ENCODE measurements at places on chromosomes 3 and 15.

GRCh38 chr15:46460431-46461094 lies 825.7 kb downstream of the SQOR start:
- no peak for DNase-seq

DNA sequence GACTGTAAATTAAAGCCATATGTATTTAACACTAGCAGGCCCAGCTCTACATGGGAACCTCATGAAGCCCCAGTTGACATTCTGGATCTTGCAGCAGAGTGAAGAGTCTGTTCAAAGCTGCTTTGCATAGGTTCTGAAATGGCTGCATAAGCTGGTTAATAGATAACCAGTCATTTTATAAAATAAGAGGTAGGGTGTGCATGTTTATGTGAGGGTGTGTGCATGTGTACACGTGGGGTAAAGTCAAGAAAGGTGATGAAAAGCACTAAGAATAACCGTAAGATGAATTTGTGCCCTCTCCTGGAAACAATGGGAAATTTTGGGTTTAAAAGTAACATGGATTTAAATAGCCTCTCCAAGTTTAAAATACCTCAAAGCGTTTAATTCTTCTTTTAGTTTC lies 33.0 kb downstream of the PAQR9 start:
- DNase-seq: no peak

DNA sequence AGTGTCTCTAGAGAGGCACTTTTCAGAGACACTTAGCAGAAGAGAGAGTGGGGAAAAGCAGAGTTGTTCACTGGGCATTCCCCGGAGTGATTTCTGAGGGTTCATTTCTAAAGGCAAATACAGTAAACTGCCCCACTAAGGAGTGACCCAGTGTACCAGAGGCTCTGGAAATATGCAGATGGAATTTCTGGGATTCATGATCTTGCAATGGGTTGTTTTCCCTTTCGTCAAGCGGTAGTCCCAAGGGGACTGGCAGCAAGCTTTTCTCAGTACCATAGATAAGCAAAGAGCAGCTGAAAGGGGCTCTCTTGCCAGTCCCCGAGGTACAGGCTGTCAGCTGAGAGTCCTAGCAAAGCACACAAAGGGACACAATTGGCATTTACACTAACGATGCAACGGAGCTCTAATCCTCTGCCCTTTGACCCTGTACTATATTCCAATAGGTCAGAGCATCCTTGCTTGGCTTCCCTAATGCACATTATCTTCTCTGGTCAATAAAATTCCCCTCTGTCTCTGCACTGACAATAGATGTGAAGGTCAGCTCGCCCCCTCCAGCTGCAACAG lies 155.6 kb downstream of the SEMA6D start:
- DNase-seq: peak; percentile 21

- no peak for DNase-seq
These were observed 666.6 kb upstream of the UBE2E2 start for GRCh38 chr3:22536541-22536940.

GRCh38 chr3:147483578-147483977 lies 74.4 kb downstream of the ZIC1 start:
- no peak for DNase-seq

All from brain microvascular endothelial cell (primary cell).